ENCODE measurements at places on chromosomes 5 and 9.

DNA sequence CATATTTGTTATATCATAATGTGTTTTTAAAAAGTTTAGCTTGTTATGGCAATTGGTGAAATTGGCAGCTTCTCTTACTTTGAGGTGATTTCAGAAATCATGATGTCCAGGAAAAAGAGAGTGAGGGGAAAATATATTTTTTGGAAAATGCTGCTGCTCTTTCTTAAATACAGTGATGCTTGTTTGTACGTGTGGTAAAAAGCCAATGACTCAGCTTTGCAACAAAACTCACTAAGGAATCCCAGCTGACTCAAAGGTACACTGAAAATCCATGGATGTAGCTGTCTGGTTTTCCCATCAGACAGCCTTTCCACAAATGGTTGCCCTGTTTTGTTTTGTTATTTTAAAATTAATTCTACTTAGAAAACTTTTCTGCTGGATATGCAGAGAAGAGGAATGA, 306.4 kb upstream of the PAPPA start:
- DNase-seq: no peak

DNA sequence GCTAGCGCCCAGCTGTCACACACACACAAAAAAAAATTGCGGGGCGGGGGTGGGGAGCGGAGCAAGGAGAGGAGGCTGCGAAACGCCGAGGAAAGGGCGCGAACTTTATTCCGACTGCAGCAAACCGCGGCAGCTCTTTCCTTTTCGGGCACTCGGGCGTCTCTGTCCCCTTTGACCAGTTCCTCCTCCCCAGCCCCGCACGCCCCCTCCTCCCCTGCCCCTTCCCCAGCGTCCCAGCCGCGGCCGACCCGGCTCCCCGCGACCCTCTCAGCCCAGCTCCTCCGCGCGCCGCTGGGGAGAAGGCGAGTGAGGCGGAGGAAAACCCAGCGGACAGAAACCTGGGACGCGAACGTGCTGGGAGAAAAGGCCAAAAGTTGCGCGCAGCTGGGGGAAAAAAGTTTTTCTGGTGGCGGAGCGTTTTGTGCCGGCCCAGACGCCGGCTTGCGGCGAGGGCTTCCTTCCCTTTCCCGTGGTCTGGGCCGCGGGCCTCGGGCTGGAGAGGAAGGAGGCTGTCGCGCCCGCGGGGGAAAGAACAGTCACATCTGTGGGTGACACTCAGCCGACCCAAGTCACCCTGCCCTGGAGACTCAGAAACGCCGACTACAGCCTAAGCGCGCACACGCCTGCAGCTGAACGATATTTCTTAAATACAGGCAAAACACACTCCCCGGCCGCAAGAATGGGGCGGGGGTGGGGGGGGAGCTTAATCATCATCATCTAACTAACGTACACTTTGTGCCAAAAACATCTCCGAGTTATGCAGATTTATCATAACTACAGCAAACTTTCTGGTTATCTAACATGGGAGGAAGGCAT, 1.1 kb upstream of the BNC2 start:
- DNase-seq: no peak

GRCh38 chr5:139299486-139299885, 5.9 kb downstream of the MATR3 start:
- DNase-seq: no peak

DNA sequence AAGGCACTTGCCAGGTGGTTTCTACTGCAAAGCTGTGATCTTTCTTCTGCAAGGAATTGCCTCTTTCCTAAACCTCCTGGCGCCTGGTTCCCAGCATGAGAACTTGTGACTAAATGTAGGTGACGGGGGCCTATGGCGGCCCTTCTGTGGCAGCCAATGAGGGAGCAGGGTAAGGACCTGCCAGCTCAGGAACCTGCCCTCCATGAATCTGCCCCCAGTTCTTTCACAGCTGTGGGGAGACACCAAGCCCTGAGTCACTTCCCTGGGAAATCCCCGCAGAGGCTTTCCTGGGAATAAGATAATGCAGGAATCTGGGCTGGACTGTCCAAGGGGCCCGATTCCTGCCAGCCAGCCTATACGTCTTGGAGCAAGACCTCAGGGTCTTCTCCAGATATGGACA, 56.7 kb upstream of the CTNNA1 start:
- DNase-seq: no peak

- no peak for DNase-seq
These were observed 138.2 kb upstream of the SMARCA2 start for GRCh38 chr9:1876891-1877496.

GRCh38 chr5:117621921-117622320, 1047.3 kb upstream of the SEMA6A start:
- DNase-seq: no peak

DNA sequence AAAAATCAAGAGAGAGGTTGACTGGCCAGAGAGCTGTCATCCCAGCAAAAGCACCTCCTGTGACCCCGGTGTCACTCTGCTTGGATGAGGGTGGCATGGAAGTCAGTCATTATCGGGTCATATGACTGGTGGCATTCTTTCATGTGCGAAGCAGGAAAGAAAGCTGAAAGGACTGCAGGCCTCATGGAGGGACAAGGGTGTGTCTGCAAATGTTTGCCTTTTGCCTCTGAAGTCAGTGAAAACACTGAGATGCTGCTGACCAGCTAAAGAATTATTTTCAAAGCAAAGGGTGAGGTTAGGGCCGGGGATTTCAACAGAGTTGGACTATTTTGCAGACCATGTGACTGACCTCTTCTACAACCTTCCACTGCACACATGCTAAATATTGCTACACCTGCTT, 298.3 kb downstream of the CSNK1G3 start:
- no peak for DNase-seq

- no peak for DNase-seq
These were observed 26.6 kb upstream of the DAB2 start for GRCh38 chr5:39451276-39451941.

DNA sequence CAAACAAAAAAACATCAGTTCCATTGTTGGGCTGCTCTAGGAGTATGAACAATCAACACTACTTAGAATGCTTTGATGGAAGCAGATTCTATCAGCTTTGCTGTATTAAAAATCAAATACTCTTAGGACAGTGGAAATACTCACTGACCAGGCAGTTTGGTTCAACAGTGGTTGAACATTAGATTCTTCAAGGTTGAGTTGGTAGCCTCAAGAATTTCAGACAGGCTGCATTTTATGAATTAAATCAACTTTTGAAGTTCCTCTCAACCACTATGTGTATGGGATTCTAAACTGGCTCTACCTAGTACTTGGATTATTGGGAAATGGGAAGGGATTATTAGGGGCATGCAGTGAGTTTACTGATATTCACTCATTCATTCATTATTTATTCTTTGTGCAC, 35.0 kb downstream of the ACTBL2 start:
- DNase-seq: no peak

GRCh38 chr9:96644137-96644536, 11.0 kb downstream of the PRXL2C start:
- peak; percentile 23 for DNase-seq

- no peak for DNase-seq
These were observed 25.3 kb downstream of the FAM240B start for GRCh38 chr9:38694676-38695075.

GRCh38 chr5:57779383-57780223, 297.0 kb upstream of the ACTBL2 start:
- DNase-seq: peak; percentile 19

GRCh38 chr9:91017245-91017644, 215.6 kb downstream of the SYK start:
- no peak for DNase-seq

GRCh38 chr5:86679529-86679928, 61.8 kb downstream of the COX7C start:
- DNase-seq: no peak

DNA sequence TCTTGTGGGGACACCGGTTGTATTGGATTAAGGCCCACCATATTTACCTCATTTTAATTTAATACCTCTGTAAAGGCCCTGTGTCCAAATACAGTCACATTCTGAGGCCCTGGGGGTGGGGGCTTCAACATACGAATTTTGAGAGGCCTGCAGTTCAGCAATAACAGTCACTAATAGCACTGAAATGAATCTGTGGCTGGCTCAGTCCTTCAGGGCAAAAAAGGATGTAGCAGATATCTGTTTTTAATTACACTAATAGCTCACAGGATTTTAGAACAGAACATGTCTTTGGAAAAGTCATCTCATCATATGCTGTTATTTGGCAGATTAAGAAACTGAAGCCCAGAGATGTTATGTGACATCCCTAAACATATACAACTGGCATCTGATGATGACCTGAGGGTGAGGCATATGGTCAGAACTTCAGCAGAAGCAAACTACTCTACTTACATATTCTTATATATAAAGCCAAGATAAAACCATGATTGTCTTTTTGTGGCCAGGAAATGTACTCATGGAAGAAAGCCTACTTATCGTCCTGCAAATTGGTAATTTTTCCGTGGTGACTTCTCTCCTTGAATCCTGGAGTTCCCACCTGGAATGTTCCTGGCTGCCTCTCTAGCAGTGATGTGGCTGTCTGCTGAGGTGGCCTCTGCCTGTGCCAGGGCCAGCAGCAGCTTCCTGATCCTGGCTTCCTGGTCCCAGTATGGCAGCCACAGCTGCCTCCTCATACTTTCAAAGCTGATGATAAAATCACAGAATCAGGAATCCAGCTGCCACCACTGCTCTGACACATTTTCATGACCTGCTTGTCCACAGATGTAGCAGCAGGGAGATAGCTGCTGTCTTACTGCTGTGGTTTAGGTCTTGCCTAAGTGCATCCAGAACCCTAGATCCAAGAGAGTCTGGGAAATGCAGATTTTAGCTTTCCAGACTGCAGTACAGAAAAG, 72.1 kb upstream of the ANKRD55 start:
- no peak for DNase-seq

GRCh38 chr5:132445930-132446329, 44.6 kb downstream of the IRF1 start:
- no peak for DNase-seq

DNA sequence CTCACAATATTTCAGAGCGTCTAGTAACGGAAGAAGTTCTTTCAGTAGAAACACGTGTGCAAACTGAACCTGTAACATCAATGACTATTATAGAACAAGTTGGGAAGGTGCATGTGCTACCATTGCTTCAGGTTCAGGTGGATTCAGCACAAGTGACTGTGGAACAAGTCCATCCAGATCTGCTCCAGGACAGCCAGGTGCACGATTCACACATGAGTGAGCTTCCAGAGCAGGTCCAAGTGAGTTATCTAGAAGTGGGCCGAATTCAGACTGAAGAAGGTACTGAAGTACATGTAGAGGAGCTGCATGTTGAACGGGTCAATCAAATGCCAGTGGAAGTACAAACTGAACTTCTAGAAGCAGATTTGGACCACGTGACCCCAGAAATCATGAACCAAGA, 17.4 kb upstream of the NIM1K start:
- no peak for DNase-seq

Measured in NCI-H1930 (cell line).